HFFc6 (cell line): ENCODE measurements at places on chromosomes 5 and 9.
A peak's percentile ranks its signal among the peaks of the same experiment; 100 is the strongest.

DNA sequence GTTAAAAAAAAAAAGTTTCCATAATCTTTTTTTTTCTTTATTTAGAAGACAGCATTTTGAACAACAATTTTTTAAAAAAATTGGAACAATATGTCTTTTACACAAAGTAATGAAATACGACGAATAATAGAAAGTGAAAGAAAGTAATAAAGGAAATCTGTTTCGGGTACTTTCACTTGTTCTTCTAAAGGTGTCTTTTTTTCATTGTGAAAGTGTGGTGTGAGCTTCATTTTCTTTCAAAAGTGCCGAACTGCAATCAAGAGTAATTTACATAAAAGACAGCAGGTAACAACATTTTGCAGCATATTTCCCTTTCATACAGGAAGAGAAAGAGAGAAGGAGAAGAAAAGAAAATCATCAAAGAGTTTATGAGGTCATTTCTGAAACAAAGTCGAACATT is 159.7 kb upstream of the CDH12 start:
- no peaks in the 10 kb centered on the region for H3K36me3 ChIP-seq
- no peak for DNase-seq
- H3K27me3 ChIP-seq, result no peaks in the 10 kb centered on the region
- peak overlapping the region; percentile 52; the same call in 1 of the 2 replicates for H3K4me3 ChIP-seq

GRCh38 chr5:120258123-120258522 is 206.0 kb upstream of the PRR16 start:
- peaks cover 7% of the 10 kb centered on the region for H3K4me1 ChIP-seq
- no peaks in the 10 kb centered on the region for H3K27me3 ChIP-seq
- H3K4me3 ChIP-seq, result no peak overlapping the region
- no peak for DNase-seq
- no peak overlapping the region for H3K27ac ChIP-seq
- H3K36me3 ChIP-seq, result no peaks in the 10 kb centered on the region

- H3K27me3 ChIP-seq, result no peaks in the 10 kb centered on the region
- H3K27ac ChIP-seq, result no peak overlapping the region
- no peaks in the 10 kb centered on the region for H3K4me1 ChIP-seq
- no peak overlapping the region for H3K4me3 ChIP-seq
- H3K36me3 ChIP-seq, result no peaks in the 10 kb centered on the region
- DNase-seq, result no peak
These were observed 109.0 kb downstream of the BAAT start for GRCh38 chr9:101275769-101276250.

GRCh38 chr5:73917433-73917832 is 291.4 kb downstream of the ARHGEF28 start:
- peaks cover 16% of the 10 kb centered on the region for H3K4me1 ChIP-seq
- DNase-seq, result no peak
- H3K27ac ChIP-seq, result no peak overlapping the region
- no peak overlapping the region for H3K4me3 ChIP-seq

- peak; percentile 5 for DNase-seq
- no peaks in the 10 kb centered on the region; the same call in 1 of the 2 replicates for H3K4me1 ChIP-seq
- no peak overlapping the region for H3K4me3 ChIP-seq
- no peaks in the 10 kb centered on the region; the same call in 1 of the 2 replicates for H3K27me3 ChIP-seq
- H3K27ac ChIP-seq, result no peak overlapping the region
These were observed 33.3 kb downstream of the PARP8 start for GRCh38 chr5:50699737-50700136.

- DNase-seq, result peak; percentile 12
- H3K27me3 ChIP-seq, result peaks cover 5% of the 10 kb centered on the region; the same call in 1 of the 2 replicates
- peaks cover 5% of the 10 kb centered on the region for H3K4me1 ChIP-seq
- no peak overlapping the region for H3K4me3 ChIP-seq
- no peaks in the 10 kb centered on the region for H3K36me3 ChIP-seq
These were observed 3.2 kb upstream of the NRARP start for GRCh38 chr9:137305060-137305797.

GRCh38 chr5:141963701-141964100 is 5.2 kb upstream of the RNF14 start:
- H3K36me3 ChIP-seq, result no peaks in the 10 kb centered on the region
- H3K4me3 ChIP-seq, result no peak overlapping the region
- no peak for DNase-seq
- H3K27ac ChIP-seq, result no peak overlapping the region
- H3K4me1 ChIP-seq, result peaks cover 16% of the 10 kb centered on the region

DNA sequence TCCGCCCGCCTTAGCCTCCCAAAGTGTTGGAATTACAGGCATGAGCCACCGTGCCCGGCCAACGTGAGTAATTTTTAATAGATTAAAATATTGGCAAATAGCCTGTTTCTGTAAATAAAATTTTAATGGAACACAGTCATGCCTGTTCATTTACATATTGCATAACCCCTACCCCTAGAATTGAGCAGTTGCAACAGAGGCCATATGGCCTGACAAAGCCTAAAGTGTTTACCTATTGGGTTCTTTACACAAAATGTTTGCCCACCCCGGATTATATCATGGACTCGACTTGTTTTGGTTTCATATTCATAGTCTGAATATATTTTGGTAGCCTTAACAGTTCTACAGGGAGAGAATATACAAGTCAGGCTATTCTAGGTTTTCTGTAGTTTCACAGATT is 5.3 kb downstream of the NSA2 start:
- peaks cover 7% of the 10 kb centered on the region; the same call in 1 of the 2 replicates for H3K4me1 ChIP-seq
- no peaks in the 10 kb centered on the region; the same call in 1 of the 2 replicates for H3K27me3 ChIP-seq
- H3K36me3 ChIP-seq, result peaks cover 22% of the 10 kb centered on the region

DNA sequence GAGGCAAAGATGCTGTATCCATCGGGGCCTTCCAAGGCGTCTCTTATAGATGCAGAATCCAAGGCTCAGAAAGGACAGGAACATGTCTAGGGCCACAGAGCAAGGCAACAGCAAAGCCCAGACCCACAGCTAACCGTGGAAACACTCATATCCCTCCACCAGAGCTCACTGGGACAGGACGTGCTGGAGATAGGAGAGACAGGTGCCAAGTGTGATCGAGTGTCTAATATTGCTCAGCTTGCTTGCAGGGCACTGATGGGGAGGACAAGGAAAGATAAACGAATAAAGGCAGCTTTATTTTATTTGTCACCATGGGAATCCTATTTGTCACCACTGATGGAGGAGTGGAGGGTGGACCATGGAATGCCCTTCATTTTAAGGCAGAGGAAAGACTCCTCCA is 44.0 kb upstream of the AKNA start:
- no peak for DNase-seq
- no peak overlapping the region for H3K27ac ChIP-seq
- peaks cover 17% of the 10 kb centered on the region for H3K27me3 ChIP-seq
- no peaks in the 10 kb centered on the region for H3K4me1 ChIP-seq

- peaks cover 37% of the 10 kb centered on the region for H3K4me1 ChIP-seq
- no peak for DNase-seq
- peak overlapping the region; percentile 81 for H3K4me3 ChIP-seq
These were observed 1027.7 kb downstream of the NR2F1-AS1 start for GRCh38 chr5:92553326-92553725.

DNA sequence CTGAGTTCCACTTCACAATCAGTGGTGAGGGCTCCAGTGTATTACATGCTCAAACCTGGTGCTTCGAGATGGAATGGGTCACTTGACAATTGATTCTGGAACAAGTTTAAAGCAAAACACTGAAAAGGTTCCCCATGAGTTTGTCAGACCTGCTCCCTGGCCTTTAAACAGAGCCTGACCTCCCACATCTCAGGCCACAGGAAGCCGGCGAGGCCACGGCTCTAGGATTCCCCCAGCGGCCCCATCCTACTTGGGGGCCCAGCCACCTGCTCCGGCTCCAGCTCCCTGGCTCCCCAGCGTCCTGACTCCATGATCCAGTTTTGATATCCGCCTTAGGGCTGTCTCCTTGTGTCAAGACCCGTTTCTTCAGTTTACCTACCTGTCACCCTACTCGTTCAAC is 62.0 kb downstream of the TTLL11 start:
- no peak for DNase-seq
- no peak overlapping the region for H3K27ac ChIP-seq
- 0 out of 2 replicates have a peak, but pooled peaks cover 12% of the 10 kb centered on the region for H3K36me3 ChIP-seq
- H3K4me1 ChIP-seq, result no peaks in the 10 kb centered on the region
- no peaks in the 10 kb centered on the region for H3K27me3 ChIP-seq

DNA sequence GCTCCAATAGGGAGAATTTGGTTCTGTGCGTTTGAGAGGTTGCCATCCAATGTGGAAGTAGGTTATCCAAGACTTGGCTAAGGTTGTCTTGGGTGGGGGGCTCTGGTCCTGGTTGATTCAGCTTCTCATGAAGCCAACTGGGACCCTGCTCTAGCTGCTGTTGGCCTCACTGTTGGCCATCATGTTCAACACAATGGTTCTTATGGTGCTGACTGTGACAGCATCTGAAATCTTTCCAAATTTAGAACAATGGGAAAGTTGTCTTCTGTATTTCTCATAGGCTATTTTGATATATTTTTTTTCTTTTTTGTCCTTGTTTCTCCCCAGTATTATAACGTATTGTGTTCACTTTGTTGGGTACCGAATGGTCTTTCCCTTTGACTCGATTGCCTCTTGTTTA is 71.9 kb downstream of the GDNF start:
- H3K27me3 ChIP-seq, result no peaks in the 10 kb centered on the region; the same call in 1 of the 2 replicates
- H3K27ac ChIP-seq, result no peak overlapping the region
- DNase-seq, result no peak
- H3K4me1 ChIP-seq, result peaks cover 41% of the 10 kb centered on the region

DNA sequence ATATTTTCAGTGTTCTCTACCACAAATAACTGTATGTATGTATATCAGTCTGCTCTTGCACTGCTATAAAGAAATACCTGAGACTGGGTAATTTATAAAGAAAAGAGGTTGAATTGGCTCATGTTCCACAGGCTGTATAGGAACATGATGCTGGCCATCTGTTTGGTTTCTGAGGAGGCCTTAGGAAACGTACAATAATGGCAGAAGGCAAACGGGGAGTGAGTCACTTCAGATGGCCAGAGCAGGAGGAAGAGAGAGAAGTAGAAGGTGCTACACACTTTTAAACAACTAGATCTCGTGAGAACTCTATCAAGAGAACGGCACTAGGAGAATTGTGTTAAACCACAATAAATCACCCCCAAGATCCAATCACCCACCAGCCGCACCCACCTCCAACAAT is 121.7 kb downstream of the ADAMTS6 start:
- H3K4me1 ChIP-seq, result peaks cover 50% of the 10 kb centered on the region
- no peak overlapping the region for H3K4me3 ChIP-seq
- peaks cover 38% of the 10 kb centered on the region for H3K36me3 ChIP-seq
- DNase-seq, result no peak
- H3K27me3 ChIP-seq, result no peaks in the 10 kb centered on the region

- H3K4me1 ChIP-seq, result peaks cover 13% of the 10 kb centered on the region
- peaks cover 10% of the 10 kb centered on the region; the same call in 1 of the 2 replicates for H3K36me3 ChIP-seq
- no peak overlapping the region for H3K4me3 ChIP-seq
- no peak overlapping the region for H3K27ac ChIP-seq
- no peak for DNase-seq
- peaks cover 63% of the 10 kb centered on the region for H3K27me3 ChIP-seq
These were observed 504 bp upstream of the OTP start for GRCh38 chr5:77638763-77639671.

- DNase-seq, result no peak
- H3K27me3 ChIP-seq, result peaks cover 2% of the 10 kb centered on the region
- H3K36me3 ChIP-seq, result no peaks in the 10 kb centered on the region
- no peak overlapping the region for H3K4me3 ChIP-seq
These were observed 36.7 kb downstream of the DOCK8 start for GRCh38 chr9:251398-251797.

DNA sequence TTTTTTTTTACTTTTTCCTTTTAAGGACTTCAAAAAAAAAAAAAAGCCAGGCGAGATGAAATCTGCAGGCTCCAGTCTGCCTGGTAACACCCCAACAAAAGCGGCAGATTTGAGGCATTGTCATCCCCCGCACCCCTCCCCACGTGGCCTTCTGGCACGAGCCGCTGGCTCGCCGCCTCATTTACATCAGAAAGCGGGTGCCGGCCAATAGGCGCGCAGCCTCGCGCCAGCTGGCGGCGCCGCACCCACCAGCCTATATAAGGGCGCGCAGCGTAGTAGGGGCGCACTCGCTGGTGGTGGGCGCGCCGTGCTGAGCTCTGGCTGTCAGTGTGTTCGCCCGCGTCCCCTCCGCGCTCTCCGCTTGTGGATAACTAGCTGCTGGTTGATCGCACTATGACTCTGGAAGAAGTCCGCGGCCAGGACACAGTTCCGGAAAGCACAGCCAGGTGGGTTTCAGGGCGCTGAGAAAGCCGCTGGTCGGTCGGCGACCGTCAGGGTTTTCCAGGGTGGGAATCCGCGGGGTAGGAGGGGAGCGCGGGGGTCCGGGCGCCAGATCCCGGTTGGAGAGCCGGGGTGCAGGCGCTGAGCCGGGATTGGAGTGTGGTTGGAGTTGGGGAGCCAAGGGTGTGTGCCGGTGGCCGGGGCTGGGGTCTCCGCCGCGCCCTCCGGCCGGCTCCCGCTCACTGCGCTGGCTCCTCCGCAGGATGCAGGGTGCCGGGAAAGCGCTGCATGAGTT is at the start of gene GADD45G:
TSS of gene GADD45G (plus strand) at position 284 of the 736 bp plus-strand sequence. CDS start at position 394, 110 bp downstream.
- peaks cover 15% of the 10 kb centered on the region for H3K27me3 ChIP-seq
- H3K4me3 ChIP-seq, result peak within 1 kb of the TSS; percentile 64
- H3K4me1 ChIP-seq, result peaks cover 20% of the 10 kb centered on the region
- no peak within 1 kb of the TSS; the same call in 1 of the 2 replicates for H3K27ac ChIP-seq
- DNase-seq, result peak; percentile 57

GRCh38 chr5:153456354-153456753 is 34.1 kb upstream of the GRIA1 start:
- peaks cover 8% of the 10 kb centered on the region for H3K4me1 ChIP-seq
- no peaks in the 10 kb centered on the region for H3K36me3 ChIP-seq
- peaks cover 6% of the 10 kb centered on the region for H3K27me3 ChIP-seq

- DNase-seq, result no peak
- no peaks in the 10 kb centered on the region for H3K36me3 ChIP-seq
- H3K4me1 ChIP-seq, result no peaks in the 10 kb centered on the region
- no peak overlapping the region for H3K4me3 ChIP-seq
These were observed 868.0 kb upstream of the CTNND2 start for GRCh38 chr5:12772276-12772675.

GRCh38 chr5:126351153-126351552 is 72.1 kb upstream of the GRAMD2B start:
- peak overlapping the region; percentile 46 for H3K4me3 ChIP-seq
- H3K27ac ChIP-seq, result peak overlapping the region; percentile 87
- peaks cover 70% of the 10 kb centered on the region for H3K4me1 ChIP-seq
- DNase-seq, result peak; percentile 82

DNA sequence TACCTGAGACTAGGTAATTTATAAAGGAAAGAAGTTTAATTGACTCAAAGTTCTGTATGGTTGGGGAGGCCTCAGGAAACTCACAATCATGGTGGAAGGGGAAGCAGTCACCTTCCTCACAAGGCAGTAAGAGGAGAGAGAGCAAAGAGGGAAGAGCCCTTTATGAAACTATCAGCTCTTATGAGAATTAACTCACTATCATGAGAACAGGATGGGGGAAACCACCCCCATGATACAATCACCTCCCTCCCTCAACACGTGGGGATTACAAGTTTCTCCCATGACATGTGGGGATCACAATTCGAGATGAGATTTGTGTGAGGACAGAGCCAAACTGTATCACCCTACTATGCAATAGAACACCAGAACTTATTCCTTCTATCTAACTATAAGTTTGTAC is 27.9 kb downstream of the CD274 start:
- no peak overlapping the region for H3K4me3 ChIP-seq
- peaks cover 7% of the 10 kb centered on the region for H3K36me3 ChIP-seq
- H3K27ac ChIP-seq, result no peak overlapping the region
- no peaks in the 10 kb centered on the region for H3K27me3 ChIP-seq
- H3K4me1 ChIP-seq, result 0 out of 2 replicates have a peak, but pooled peaks cover 6% of the 10 kb centered on the region
